Colonic mucosa (tissue), 4 donors: ENCODE measurements at places on chromosomes 1 and 21. TPM values are rescaled to one million over a fixed set of nuclear protein-coding genes. Genes with fewer than 3 reads are reported as not detected.
A peak's percentile ranks its signal among the peaks of the same experiment; 100 is the strongest.

The KCNH1 gene
- total RNA-seq, result 0.40 TPM

DNA sequence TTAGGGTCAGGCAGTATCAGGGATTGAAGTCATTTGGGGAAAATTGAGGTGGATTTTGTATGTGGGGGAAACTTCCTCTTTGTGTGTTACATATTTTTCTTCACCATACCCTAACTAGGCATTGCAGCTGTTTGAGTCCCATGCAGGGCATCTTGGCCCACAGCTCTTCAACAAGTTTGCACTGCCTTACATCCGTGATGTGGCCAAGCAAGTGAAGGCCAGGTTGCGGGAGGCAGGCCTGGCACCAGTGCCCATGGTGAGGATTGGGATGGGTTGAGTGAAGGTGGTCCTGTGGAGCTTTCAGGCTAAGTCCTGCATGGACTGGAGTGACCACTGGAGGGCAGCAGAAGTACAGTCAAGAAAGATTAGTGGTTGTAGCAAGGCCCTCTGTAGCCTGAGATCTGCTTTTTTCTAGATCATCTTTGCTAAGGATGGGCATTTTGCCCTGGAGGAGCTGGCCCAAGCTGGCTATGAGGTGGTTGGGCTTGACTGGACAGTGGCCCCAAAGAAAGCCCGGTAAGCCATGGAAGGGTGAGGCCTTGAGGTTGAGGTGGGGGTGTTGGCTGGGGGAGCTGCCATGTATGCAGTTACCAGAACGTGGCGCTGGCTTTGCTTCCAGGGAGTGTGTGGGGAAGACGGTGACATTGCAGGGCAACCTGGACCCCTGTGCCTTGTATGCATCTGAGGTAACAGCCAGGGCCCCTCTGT is 2.4 kb downstream of the UROD start:
- H3K4me3 ChIP-seq, result no peak overlapping the region
- H3K4me1 ChIP-seq, result peaks cover 12% of the 10 kb centered on the region
- no peaks in the 10 kb centered on the region for H3K36me3 ChIP-seq
- no peak overlapping the region for H3K27ac ChIP-seq

GRCh38 chr1:108824051-108824450 is 32.8 kb downstream of the AKNAD1 start:
- H3K4me3 ChIP-seq, result no peak overlapping the region
- DNase-seq, result no peak
- H3K4me1 ChIP-seq, result no peaks in the 10 kb centered on the region

DNA sequence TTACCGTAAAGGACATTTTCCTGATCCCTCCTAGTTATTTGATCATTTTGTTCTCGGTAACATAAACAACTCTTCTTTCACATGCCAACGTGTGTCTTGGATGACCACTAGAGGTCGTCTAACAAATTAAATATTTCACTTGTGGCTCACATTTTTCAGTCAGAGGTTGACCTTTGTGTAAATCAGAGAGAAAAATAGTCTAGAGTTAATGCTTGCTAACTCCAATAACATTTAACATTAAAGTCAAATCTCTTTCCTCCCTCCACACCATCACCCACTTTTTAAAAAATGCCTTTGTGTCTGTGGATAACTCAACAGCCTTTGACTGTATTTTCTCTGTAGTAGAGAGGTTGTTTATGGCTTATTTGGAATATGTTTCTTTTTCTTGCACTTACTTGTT is 220.5 kb upstream of the B3GALT2 start:
- H3K4me3 ChIP-seq, result no peak overlapping the region
- H3K4me1 ChIP-seq, result no peaks in the 10 kb centered on the region
- H3K27ac ChIP-seq, result no peak overlapping the region
- DNase-seq, result peak; percentile 25

- H3K36me3 ChIP-seq, result no peaks in the 10 kb centered on the region
- H3K27me3 ChIP-seq, result no peaks in the 10 kb centered on the region
- no peak for DNase-seq
- no peaks in the 10 kb centered on the region for H3K4me1 ChIP-seq
Observed at GRCh38 chr1:34898330-34898761, 31.1 kb downstream of the DLGAP3 start.

GRCh38 chr1:226233806-226234205 is 10.3 kb downstream of the MIXL1 start:
- no peaks in the 10 kb centered on the region for H3K36me3 ChIP-seq
- no peak overlapping the region for H3K27ac ChIP-seq
- no peak for DNase-seq
- H3K4me1 ChIP-seq, result no peaks in the 10 kb centered on the region
- H3K27me3 ChIP-seq, result no peaks in the 10 kb centered on the region

DNA sequence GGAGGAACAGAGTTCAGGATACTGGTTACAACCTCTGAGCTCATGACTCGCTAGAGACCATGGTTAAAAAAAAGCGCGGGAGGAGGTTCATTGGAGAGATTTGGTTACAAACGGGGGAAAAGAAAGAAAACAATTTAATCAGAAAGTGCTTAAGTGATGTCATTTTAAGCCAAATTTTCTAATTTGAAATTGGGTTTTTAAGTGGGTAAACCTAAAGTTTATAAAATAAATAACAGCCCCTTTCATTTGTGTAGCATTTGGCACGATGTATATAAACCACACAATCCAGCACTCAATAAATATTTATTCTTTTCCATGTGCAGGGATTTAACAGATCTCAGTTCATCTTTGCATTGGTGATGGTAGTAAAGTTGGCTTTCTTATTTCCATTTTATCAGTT is 7.0 kb upstream of the DPT start:
- no peak overlapping the region for H3K4me3 ChIP-seq
- no peaks in the 10 kb centered on the region for H3K4me1 ChIP-seq
- DNase-seq, result no peak
- no peaks in the 10 kb centered on the region for H3K36me3 ChIP-seq
- no peaks in the 10 kb centered on the region for H3K27me3 ChIP-seq

- H3K4me1 ChIP-seq, result no peaks in the 10 kb centered on the region
- peak overlapping the region; percentile 14 for H3K27ac ChIP-seq
- H3K36me3 ChIP-seq, result no peaks in the 10 kb centered on the region
- no peak overlapping the region for H3K4me3 ChIP-seq
- H3K27me3 ChIP-seq, result no peaks in the 10 kb centered on the region
Observed at GRCh38 chr1:116808200-116808847, 54.1 kb downstream of the CD2 start.

The NFASC gene
- total RNA-seq, result 12.1 TPM

The SPRR1A gene
- total RNA-seq, result not detected

- H3K27ac ChIP-seq, result peak overlapping the region; percentile 80
- no peak overlapping the region for H3K4me3 ChIP-seq
- H3K36me3 ChIP-seq, result no peaks in the 10 kb centered on the region
- DNase-seq, result no peak
Observed at GRCh38 chr1:37999430-38000232, 5.7 kb downstream of the FHL3 start.

- no peaks in the 10 kb centered on the region for H3K36me3 ChIP-seq
- peak; percentile 23 for DNase-seq
- no peaks in the 10 kb centered on the region for H3K27me3 ChIP-seq
- H3K4me1 ChIP-seq, result no peaks in the 10 kb centered on the region
Observed at GRCh38 chr1:54714881-54715492, 674 bp upstream of the TTC4 start.

DNA sequence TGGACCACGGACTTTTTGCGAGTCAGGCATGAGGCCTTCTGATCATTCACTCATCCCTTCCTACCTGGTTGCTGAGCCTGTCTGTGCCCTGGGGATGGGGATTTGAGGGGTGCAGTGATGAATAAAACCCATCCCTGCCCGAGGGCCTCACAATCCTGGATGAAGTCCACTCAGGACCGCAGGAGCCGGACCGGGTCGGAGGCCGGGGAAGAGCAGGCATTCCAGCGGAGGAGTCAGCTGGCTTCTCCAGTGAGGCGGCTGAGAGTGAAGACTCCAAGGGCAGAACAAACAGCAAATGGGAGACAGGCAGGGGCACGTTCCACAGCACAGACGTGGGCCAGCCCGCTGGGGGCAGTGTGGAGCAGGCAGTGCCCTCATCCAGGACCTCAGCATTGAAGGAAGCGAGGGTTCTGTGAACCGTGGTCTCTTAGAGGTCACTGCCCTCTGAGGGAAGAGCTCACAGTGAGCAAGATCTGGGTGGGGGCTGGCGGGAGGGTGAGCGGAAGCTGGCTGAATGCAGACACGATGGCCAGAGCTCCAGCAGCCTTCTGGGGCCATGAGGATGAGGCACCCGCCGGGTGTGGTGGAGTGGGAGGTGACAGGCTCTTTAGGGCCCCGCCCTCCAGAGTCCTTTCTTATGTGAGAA is 10.9 kb upstream of the LRRC3 start:
- no peak overlapping the region for H3K27ac ChIP-seq
- DNase-seq, result no peak
- H3K36me3 ChIP-seq, result no peaks in the 10 kb centered on the region
- H3K4me1 ChIP-seq, result no peaks in the 10 kb centered on the region
- H3K4me3 ChIP-seq, result no peak overlapping the region

The MKNK1 gene
- 27.0 TPM for total RNA-seq

- no peaks in the 10 kb centered on the region for H3K36me3 ChIP-seq
- no peaks in the 10 kb centered on the region for H3K4me1 ChIP-seq
- DNase-seq, result no peak
- H3K27ac ChIP-seq, result no peak overlapping the region
- H3K27me3 ChIP-seq, result no peaks in the 10 kb centered on the region
- H3K4me3 ChIP-seq, result no peak overlapping the region
Observed at GRCh38 chr21:45354970-45355369, 50.0 kb upstream of the COL18A1 start.

The WNT3A gene
- not detected for total RNA-seq

GRCh38 chr1:206506405-206507283 is 687 bp upstream of the RASSF5 start:
- no peaks in the 10 kb centered on the region for H3K4me1 ChIP-seq
- H3K4me3 ChIP-seq, result peak overlapping the region; percentile 58
- no peak for DNase-seq
- H3K27me3 ChIP-seq, result peaks cover 24% of the 10 kb centered on the region
- H3K27ac ChIP-seq, result no peak overlapping the region

The VCAM1 gene
- total RNA-seq, result 3.5 TPM

- no peaks in the 10 kb centered on the region for H3K36me3 ChIP-seq
- H3K4me1 ChIP-seq, result no peaks in the 10 kb centered on the region
- H3K4me3 ChIP-seq, result no peak overlapping the region
- H3K27me3 ChIP-seq, result no peaks in the 10 kb centered on the region
Observed at GRCh38 chr1:183178545-183178944, 7.5 kb upstream of the LAMC2 start.

- DNase-seq, result no peak
- no peak overlapping the region for H3K4me3 ChIP-seq
- no peak overlapping the region for H3K27ac ChIP-seq
- no peaks in the 10 kb centered on the region for H3K36me3 ChIP-seq
- no peaks in the 10 kb centered on the region for H3K27me3 ChIP-seq
Observed at GRCh38 chr1:56843544-56843943, 11.1 kb upstream of the C8A start.

The A3GALT2 gene
- total RNA-seq, result not detected

GRCh38 chr1:154859786-154860155 is 10.3 kb downstream of the KCNN3 start:
- H3K36me3 ChIP-seq, result no peaks in the 10 kb centered on the region
- no peaks in the 10 kb centered on the region for H3K27me3 ChIP-seq
- H3K4me1 ChIP-seq, result no peaks in the 10 kb centered on the region
- no peak for DNase-seq
- no peak overlapping the region for H3K4me3 ChIP-seq
- no peak overlapping the region for H3K27ac ChIP-seq
